Mucosa of descending colon (tissue), 3 donors: ENCODE measurements at places on chromosomes 5 and 9. TPM values are rescaled to one million over a fixed set of nuclear protein-coding genes. Genes with fewer than 3 reads are reported as not detected.

SPINK13 gene
- total RNA-seq = not detected

SLC46A2 gene
- 0.16 TPM for total RNA-seq

ANXA2R gene
- 2.3 TPM for total RNA-seq

DOLPP1 gene
- total RNA-seq = 48.3 TPM

HMCN2 gene
- total RNA-seq = 28.1 TPM

RBM22 gene
- total RNA-seq = 45.1 TPM

TRIM36 gene
- 27.1 TPM for total RNA-seq

ACSL6 gene
- 3.8 TPM for total RNA-seq

PITX1 gene
- total RNA-seq = 10.7 TPM

TLR4 gene
- total RNA-seq = 16.1 TPM

PCDHGB2 gene
- total RNA-seq = 2.8 TPM

CTNND2 gene
- total RNA-seq = 3.4 TPM

CTSV gene
- 17.8 TPM for total RNA-seq

CETN3 gene
- total RNA-seq = 17.8 TPM

NEUROG1 gene
- not detected for total RNA-seq

QRFP gene
- 0.24 TPM for total RNA-seq

AHRR gene
- 2.3 TPM for total RNA-seq

GCNT1 gene
- total RNA-seq = 16.4 TPM

OGN gene
- 2.1 TPM for total RNA-seq

SPATA9 gene
- total RNA-seq = 1.2 TPM

PCDHB11 gene
- total RNA-seq = 1.3 TPM

KLHL3 gene
- total RNA-seq = 5.4 TPM

CDC20B gene
- total RNA-seq = not detected

IRX2 gene
- total RNA-seq = not detected

PHF19 gene
- 9.8 TPM for total RNA-seq

GHR gene
- total RNA-seq = 9.8 TPM

MARCHF11 gene
- not detected for total RNA-seq

SEMA5A gene
- 20.3 TPM for total RNA-seq

ERBIN gene
- total RNA-seq = 129 TPM

WDR70 gene
- total RNA-seq = 42.5 TPM

KIF4B gene
- not detected for total RNA-seq

GRIN1 gene
- 0.36 TPM for total RNA-seq

CCDC171 gene
- total RNA-seq = 3.6 TPM

GARIN3 gene
- not detected for total RNA-seq

LRRC19 gene
- total RNA-seq = 45.1 TPM

GADD45G gene
- 18.4 TPM for total RNA-seq

PCDHGB4 gene
- 1.2 TPM for total RNA-seq

LMNB1 gene
- total RNA-seq = 14.1 TPM

LCN10 gene
- total RNA-seq = 0.12 TPM

ARL10 gene
- total RNA-seq = 2.1 TPM

SPATA31D4 gene
- total RNA-seq = not detected

TEX48 gene
- total RNA-seq = not detected

SLC6A19 gene
- 29.2 TPM for total RNA-seq

PTPDC1 gene
- 8.0 TPM for total RNA-seq

WNK2 gene
- 276 TPM for total RNA-seq

IER5L gene
- total RNA-seq = 5.8 TPM
